Activated naive CD8-positive, alpha-beta T cell treated with anti-CD3 and anti-CD28 coated beads, Interleukin-2, amount 50 U/mL, for 16 hours (primary cell): ENCODE measurements at places on chromosomes 1 and 21.

DNA sequence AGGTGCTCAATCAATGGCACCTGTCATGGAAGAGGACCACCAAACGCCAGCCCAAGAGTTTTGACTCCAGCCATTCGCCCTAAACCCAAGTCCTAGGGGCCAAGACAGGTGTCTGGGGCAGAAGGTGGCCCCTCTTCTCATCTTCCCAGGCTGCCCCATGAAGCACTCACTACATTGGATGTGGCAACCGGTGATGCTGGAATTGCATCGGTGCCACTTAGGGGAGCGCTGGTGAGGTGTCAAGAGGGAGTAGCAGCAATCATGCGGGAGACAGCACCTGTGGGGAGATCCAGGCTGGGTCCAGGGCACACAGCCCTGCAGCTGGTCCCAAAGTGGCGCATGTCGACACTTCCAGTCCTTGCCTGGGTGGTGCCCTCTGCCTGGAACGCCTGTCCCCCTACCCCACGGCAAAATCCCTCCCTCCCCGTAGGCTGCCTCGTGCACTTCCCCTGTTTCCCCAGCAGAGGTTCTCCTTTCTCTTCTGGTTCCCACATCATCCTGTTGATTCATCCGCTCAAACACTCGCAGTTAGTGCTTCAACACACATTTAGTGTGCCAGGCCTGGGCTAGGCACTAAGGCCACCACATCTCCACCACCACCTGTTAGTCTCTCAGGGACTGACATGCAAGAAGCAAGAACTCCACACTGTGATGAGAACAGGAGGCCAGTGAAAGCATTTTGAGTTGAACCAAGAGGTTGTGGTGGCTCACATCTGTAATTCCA lies 18.5 kb downstream of the PLA2G2D start:
- DNase-seq, result no peak

GRCh38 chr1:247415423-247416361 lies at the start of gene NLRP3:
Gene NLRP3, plus strand, starts transcription at chr1:247416173. Its CDS starts 2,628 bp downstream, at chr1:247418801.
- DNase-seq, result no peak

- DNase-seq, result no peak
Measured at GRCh38 chr1:200909071-200909470, 14.4 kb downstream of the INAVA start.

DNA sequence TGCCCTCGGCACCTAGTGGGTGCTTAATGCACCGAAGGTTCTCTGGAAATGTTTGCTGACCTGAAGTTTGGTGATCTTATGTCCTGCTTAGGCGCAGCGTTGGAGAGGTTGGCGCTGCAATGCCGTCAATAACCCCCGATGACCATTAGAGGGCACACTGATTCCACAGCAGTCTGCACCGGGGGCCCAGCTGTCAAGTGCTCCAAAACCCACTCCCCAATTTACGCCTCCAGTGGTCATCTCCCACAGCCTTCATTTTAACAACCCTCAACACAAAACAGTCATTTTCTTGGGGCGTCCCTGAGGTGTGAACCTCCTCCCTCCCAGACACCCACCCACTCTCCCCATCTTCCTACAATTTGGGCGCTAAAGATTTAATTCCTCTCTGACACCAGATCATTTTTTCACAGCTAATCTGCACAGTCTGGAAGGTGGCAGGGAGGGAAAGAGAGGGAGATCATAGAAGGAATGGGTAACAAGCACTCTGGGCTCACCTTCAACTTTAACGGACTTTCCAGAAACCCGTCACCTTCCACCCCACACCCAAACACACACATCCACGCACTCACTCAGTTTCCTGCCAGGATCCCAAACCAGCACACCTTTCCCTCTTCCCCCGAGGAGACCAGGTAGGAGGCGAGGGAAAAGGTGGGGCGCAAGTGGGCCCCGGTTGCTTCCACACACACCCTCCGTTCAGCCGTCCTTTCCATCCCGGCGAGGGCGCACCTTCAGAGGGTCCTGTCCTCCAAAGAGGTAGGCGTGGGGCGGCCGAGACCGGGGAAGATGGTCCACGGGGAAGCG lies 570 bp upstream of the NPR1 start:
- no peak for DNase-seq

DNA sequence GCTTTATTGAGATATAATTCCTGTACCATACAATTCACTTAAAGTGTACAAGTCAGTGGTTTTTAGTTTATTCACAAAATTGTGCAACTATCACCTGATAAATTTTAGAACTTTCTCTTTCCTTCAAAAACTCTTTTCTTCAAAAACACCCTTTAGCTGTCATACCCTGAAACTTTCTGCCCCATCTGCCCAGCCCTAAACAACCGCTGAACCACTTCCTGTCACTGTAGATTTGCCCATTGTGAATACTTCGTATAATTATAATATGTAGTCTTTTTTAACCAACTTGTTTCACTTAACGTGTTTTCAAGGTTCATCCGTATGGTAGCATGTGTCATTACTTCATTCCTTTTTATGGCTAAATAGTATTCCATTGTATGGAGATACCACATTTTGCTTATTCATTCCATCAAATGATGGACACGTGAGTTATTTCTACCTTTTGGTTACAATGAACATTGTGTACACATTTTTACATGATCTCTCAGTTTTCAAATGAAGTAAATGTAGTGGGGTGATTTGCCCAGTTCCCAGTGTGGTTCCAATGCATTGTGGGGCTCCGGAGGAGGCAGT lies 37.9 kb downstream of the WNT4 start:
- no peak for DNase-seq

DNA sequence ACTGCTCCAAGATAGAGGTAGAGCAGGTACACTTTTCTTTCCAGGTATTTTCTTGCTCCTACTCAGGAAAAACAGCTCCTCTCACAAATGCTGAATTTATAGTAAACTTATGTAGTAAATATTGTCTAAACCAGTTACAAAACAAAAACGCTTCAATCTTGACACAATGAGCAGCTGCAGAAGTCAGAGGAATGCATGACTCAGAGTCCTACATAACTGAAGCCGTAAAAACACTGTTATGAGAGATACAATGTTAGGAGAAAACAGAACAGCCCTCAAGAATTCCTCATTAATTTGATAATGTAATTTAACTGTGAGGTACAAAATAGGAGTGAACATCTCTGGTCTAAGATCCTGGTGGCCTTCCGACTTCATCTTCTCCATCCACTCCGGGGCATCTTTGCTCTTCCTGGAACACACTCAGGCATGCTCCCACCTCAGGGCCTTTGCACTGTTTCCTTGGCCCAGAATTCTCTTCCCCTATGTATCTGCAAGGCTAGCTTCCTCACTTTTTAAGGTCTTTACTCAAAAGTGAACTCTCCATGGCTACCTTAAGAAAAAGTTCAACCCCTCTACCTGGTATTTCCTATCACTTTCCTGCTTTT lies 138.5 kb downstream of the SLC45A1 start:
- DNase-seq, result no peak

- DNase-seq, result no peak
Measured at GRCh38 chr21:32966120-32966519, 59.6 kb upstream of the OLIG2 start.

DNA sequence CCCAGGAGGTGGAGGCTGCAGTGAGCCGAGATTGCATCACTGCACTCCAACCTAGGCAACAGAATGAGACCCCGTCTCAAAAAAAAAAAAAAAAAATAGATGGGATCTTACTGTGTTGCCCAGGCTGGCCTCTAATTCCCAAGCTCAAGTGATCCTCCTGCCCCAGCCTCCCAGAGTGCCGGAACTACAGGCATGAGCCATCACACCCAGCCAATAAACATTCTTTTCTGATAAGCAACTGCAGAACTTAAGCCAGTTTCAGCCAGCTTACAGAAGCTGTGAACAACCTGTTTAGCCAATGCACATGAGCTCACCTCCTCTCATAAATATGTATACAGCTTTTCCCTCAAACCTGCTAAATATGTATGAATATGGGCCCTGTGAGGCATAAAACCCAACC lies 3.1 kb upstream of the MIIP start:
- no peak for DNase-seq

DNA sequence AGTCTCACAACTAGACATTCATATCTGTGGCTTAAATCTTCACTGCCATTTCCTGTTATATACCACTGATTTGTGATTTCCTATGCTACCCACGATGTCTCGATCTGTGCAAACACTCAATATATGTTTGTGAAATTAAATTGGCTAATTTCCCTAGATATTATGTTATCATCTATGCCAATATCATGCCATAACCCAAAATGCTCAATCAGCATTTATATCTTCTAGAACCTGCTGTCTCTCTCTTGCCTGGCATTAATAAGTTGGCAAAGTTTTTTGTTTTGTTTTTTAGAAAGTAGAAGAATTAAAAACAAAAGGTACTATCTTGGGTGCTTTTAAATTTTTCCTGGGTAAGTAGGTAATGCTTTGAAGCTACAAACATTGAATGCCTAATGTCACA lies 358.5 kb upstream of the DAB1 start:
- DNase-seq, result no peak
